AG09319 (cell line): ENCODE measurements at places on chromosomes 6 and 20.
A peak's percentile ranks its signal among the peaks of the same experiment; 100 is the strongest.

- no peak for DNase-seq
Measured at GRCh38 chr6:33211136-33211535, 2.8 kb downstream of the RING1 start.

GRCh38 chr20:18287546-18287914 is 797 bp upstream of the ZNF133 start:
- DNase-seq, result no peak

DNA sequence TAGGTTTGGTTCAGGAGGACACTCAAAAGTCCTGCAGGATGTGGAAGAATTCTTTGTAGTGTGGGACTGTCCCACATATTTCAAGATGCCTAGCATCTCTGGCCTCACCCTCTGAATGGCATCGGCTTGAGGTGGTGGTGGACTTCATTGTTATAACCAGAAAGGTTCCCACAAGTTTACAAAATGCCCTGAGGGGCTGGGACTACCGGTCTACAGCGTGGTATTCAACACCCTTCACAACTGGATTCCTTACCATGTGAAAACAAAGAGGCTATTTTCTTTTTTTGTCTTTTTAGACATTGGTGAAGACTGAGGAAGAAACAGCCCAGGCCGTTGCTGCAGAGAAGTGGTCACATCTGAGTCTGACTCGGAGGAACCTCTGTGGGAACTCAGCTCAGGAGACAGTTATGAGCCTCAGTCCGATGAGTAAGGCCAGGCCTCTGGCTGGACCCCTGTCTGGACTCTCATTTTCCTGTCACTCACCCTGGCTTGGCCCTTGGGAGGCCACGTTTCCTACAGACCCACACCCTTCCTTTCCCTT is 15.2 kb downstream of the PGBD1 start:
- no peak for DNase-seq

GRCh38 chr6:108167449-108168089 is 1.7 kb downstream of the NR2E1 start:
- DNase-seq, result no peak

DNA sequence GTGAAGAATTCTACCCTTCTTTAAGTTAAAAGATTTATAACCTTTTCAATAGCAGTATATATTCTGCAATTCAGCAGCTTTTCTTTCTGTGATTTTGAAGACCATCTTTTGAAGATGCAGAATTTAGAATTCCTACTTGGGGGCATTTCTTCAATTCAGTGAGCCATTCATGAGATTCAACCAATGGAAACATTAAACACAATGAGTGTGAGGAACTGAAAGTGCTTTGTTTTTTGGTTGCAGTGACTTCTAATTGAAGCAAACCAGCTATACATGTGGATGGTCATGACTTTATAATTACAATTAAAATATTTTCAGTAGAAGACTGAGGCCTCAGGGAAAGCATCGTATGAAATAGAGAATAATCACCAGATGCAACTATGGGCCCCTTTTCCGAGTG is 108.3 kb downstream of the CARMIL1 start:
- no peak for DNase-seq

DNA sequence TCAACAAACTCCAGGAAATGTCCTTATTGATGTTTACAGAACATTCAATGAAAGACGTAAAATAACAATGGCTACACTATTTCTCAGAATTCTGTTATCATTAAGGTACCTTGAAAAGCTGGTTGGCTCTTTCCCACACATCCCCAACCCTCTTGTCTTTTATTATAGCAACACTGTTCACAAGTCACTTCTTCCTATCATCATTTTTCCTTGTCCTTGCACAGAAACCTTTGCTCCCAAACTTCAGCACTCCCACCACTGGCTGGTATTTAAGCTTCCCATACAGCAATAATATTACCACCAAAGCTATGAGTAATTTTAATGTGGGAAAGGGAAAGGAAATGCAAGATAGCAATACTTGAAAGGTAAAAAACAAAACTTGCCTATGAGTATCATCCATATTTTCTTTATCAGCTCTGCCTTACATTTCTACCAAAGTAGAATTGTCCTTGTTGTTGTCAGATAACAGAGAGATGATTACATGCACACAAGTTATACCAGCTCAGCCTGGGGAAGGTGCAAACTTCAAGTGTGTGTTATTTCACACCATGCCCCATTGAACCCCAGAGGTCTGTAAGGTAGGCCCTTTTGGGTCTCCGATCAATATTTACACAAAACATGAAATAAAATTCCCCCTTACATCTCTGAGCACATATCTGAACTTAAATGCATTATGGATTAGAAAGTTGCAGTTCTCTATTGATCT is 32.2 kb downstream of the ARHGAP18 start:
- no peak for DNase-seq

DNA sequence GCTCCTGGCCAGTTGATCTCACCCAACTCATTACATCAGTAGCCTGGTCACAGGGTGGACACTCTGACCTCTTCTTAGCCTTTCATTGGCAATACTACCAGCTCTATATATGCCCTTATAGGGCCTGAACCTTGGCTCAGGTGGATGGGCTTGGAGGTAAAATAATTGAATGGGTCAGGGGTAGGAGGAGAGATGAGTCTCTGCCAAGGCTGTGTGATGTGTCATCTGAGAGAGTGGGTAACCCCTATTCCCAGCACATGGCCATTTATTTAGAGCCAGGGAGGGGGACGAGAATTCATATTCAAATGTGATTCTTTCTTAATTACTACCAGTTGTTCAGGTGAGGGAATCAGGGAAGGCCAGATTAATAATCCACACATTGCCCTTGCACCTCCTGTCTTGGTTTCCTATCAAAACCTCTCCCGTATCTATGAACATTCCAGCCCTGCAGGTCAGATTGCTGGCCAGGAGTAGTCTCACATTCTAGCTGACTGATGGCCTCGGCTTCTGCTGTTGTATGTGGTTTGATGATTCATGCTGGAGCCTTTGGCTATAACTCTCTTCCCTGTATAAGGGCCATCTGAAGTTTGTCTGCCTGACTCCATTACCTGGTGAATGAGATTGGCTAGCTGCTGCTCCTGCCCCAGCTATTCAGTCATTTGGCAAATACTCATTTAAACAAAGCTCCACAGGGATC is 13.4 kb downstream of the C20orf173 start:
- peak; percentile 15 for DNase-seq

DNA sequence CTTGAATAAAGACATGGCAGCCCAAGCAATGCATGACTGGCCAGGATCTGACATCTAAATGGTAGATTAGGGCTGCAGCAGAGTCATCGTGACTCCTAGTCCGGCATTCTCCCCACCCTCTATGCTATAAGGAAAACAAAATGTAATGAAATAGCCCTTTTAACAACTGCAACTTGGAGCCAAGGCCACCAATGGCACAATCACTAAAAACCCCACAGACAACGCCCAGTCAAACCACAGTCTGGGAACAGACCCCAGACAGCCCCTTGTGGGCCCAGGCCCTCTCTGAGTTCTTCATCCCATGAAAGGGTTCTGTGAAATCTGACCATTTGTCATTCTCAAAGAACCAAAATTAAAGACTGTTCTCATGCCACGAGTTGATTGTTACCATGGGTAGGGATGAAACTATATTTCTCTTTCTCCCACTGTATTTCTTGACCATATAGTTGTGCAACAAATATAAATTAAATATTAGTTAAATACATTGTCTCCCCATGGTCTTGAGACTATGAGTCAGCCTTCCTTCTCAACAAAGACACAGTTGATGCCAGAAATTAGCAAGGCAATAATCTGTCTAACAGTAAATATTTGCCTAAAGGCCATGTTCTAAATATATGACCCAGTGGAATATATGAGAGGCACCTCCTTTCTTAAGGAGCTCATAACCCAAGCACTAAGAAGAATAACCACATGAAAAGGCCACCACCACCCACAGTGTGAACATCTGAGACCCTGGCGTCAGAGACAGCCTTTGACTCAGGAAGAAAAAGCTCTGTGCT is 85.6 kb upstream of the SSTR4 start:
- no peak for DNase-seq

GRCh38 chr20:46477640-46478039 is 35.7 kb downstream of the ZNF334 start:
- no peak for DNase-seq

GRCh38 chr20:52231230-52231746 is 39.7 kb upstream of the ZFP64 start:
- DNase-seq, result no peak

GRCh38 chr6:169310983-169311382 is 57.3 kb upstream of the THBS2 start:
- no peak for DNase-seq

DNA sequence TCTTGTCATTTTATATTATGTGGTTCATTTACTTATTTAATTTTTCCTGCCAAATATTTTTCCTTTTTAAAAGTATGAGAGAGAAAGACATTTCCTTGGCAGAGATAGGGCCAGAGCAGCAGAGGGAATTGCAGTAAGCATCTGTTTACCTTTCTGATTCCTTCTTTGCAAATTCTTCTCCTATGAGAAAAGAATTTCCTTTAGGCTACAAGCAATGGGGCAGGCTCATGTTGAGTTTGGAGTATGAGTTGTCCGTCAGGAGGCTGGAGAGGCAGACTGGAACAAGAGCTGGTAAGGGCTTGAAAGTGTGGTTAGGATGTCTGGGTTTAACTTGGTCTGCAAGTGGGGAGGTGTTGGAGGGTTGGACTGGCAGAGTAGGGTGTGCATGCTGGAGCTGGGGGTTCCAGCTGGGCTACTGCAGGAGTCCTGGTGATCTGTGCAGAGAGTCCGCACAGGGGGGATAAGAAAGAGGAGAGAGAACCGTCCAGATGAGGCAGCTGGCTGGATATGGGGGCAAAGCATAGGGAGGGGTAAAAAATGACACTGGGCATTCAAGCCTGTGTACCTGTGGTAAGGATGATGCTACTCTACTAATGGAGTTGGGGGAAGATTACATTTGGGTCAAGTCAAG is 19.7 kb downstream of the TIAM2 start:
- peak; percentile 75 for DNase-seq

DNA sequence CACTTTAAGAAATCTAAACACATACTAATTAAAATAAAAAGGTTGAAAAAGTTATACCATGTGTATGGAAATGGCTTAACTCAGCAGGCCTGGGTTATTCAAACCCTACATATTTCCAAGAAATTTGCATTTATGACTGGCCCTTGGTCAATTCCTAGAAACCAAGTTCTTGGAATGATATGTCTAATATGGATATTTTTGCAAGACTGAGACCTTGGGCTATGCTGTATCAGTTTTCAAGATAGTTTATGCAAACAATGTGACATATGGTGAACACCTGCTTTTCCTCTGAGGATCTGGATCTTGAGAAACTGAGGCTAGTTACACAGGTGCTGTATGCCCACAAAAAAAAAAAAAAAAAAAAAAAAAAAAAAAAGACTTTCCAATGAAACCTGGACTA is 536.9 kb upstream of the HS3ST5 start:
- DNase-seq, result no peak

DNA sequence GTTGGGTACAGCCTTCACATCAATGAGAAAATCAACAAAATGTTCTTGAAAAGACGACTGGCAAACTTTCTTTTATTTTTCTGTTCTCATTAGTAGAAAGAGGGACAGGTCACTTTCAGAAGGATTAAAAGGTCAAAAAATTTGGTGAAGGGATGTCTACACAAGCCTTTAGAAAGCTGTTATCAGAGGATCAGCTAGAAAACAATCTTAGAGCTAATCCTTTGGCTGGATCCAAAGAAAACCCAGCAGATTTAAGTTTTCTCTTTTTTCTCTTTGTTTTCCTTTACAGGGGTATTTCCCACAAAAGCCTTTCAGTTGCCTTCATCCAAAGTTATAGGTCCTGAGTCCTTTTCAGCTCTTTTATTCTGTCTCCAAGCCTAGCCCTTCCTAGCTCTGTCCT is 57.3 kb upstream of the EDN1 start:
- no peak for DNase-seq

- no peak for DNase-seq
Measured at GRCh38 chr20:2820896-2821869, 5.0 kb downstream of the TMEM239 start.

GRCh38 chr6:161256407-161256806 is 17.5 kb downstream of the AGPAT4 start:
- no peak for DNase-seq

- no peak for DNase-seq
Measured at GRCh38 chr20:60600036-60600435, 641.8 kb downstream of the CDH26 start.

DNA sequence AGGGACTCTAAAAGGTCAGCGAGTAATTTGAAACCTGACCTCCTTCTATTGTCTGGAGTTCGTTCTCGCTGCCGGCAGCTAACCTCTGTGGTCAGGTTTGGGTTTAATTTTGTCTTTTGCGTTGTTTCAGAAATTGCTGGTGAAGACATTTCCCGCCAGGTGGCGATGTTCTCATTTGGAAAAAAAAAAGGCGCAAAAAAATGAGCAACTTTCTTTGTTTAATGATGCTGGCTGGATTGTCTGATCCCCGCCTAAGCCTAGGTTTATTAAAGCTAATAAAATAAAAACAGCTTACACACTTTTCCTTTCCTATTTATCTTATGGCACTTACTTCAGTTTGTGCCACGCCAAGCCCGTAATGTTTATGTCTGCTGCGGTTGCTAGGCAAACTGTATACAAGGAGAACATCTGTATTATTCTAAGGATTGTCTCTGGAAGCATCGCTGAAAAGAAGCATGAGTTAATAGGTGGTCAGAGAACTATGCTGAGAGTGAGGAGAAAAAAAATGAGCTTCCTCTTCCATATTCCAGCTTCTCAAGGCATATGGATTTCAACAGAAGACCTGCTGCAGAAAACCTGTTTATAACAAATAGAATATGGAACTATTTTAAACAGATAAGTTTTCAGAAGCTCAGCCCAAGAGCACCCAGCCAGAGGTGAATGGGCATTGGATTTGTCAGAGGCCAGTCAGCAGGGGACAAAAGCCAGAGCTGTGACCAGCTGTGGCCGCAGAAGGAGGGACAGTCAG is 205.7 kb downstream of the DOK5 start:
- DNase-seq, result no peak

GRCh38 chr6:101013612-101014195 is 132.6 kb upstream of the ASCC3 start:
- no peak for DNase-seq

- no peak for DNase-seq
Measured at GRCh38 chr20:63259734-63260460, 5.6 kb upstream of the NKAIN4 start.

GRCh38 chr6:27129095-27129815 is 118.2 kb upstream of the PRSS16 start:
- DNase-seq, result no peak

DNA sequence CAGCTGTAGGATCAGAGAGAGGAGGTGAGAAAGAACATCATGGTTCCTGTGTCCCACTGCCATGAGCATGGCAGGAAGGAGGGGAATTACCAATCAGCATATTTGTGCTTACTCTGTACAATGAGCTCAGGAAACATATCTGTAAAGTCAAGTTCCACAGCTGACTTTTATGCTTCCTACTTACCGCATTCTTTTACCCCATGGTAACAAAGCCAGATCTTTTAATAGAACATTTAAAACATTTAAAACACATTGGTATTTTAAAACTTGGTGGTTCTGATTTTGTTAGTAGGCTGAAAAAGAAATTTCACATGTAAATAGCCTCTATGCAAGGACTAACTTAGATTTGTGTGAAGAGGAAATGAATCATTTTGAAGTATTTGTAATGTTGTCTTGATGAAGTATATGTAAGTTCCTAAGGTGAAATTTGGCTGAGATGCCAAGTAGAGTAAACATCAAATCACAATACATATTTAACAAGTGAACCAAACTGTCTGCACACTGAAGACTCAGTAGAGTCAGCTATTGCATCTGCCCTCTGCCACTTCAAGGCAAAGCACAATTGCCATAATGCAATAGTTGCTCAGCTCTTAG is 114.7 kb downstream of the GJA10 start:
- DNase-seq, result no peak
